RPMI8226 (cell line): ENCODE measurements at places on chromosomes 3 and 15.

GRCh38 chr15:48040166-48040817 lies 80.5 kb upstream of the SLC24A5 start:
- DNase-seq = peak; percentile 89

- DNase-seq = peak; percentile 42
Observed at GRCh38 chr15:91104111-91104510, 4.1 kb downstream of the SV2B start.

GRCh38 chr3:32414522-32415202 lies 23.0 kb downstream of the CMTM7 start:
- no peak for DNase-seq

GRCh38 chr15:80152896-80153876 lies at the start of gene FAH:
Gene FAH (plus strand): TSS chr15:80152999. CDS start chr15:80153055, 56 bp downstream.
- DNase-seq = peak; percentile 78

- DNase-seq = no peak
Observed at GRCh38 chr15:66142285-66142684, 111.3 kb downstream of the MEGF11 start.

GRCh38 chr3:128814060-128814459 lies 65.4 kb upstream of the ACAD9 start:
- DNase-seq = no peak

DNA sequence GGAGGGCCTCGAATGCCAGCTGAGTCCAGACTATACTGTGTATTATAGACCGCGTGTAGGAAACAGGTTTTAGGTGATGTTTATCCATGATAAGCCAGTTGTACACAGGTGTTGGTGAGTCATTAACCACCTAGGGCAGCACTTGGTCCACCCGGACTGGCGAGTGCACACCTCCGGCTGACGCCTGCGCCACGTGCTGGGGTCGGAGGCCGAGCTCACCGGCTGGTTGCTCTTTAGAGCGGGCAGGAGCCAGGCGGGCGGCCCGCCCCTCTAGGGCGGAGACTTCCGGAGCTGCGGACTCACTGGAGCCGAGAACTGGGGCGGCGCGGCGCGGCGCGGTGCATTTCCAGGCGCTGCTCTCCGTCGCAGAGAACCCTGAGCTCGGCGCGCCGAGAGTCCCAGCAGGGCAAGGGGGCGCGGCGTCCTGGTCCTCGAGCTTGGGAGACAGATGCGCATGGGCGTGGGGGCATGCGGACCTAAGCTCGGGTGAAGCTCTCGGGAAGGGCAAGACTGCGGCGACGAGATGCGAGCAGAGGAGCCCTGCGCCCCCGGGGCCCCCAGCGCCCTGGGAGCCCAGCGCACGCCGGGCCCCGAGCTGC lies at the start of gene ESYT3:
ESYT3 (plus strand) TSS at position 341 of the 599 bp plus-strand sequence; CDS start at position 524, 183 bp downstream.
- DNase-seq = peak; percentile 53

DNA sequence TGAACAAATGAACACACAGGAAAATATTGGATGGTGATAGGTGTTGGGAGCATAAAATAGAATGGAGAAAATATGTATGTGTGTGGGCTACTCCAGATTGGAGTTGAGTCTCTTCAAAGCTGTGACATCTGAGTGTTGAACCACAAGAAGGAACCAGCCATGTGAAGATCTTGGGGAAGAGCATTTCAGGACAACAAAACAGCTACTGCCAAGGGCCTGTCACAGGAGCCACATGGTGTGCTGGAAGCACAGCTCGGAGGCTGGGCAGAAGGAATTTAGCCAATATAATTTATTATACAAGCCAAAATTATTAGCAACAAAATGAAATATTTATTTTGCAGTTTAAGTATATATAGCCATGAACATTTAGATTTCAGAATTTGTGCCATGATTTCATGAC lies 108.3 kb upstream of the FGF7 start:
- no peak for DNase-seq

DNA sequence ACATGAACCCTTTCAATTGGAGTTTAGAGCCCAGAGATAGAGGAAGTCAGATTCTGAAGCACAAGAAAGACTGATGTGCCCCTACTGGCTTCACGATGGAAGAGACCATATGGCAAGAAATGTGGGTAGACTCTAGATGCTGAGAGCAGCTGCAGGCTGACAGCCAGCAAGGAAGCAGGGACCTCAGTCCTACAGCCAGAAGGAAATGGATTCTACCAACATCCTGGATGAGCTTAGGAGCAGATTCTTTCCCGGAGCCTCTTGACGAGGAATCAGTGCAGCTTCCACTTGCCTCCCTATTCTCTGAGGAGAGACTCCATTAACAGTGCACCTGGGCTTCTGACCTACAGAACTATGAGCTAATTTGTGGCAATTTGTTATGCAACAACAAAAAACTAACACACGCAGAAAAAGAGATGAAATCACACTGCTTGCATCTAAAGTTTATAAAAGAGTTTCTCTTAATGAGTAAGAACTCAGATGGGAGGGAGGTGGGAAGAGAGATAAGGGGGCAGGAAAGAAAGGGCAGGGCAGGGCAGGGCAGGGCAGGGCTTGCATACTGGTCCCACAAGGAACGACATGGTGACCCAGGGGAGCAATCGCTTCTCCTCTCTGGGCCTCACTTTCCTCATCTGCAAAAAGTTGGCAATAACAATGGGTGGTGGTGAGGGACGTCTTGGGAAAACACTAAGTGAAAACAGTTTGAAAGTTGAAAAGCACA lies 440.9 kb downstream of the FOXP1 start:
- DNase-seq = no peak

GRCh38 chr3:153003441-153003840 lies 158.6 kb upstream of the RAP2B start:
- no peak for DNase-seq

DNA sequence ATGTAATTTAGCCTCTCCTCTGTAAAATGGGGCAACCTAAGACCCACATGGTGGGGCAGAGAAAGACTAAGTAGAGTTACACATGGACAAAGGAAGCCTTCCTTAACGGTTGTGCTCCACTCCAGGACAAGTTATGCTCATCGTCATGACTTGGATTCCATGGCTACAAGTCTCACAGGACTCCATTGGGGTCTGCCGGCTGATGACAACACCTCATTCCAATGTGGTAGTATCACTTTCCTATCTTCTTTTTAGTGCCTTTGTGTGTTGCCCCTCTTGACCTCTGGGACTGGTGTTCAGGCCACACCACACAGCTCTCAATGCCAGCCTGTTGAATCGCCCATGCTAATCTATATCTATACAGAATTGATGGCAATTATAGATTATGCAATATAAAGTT lies 181.3 kb upstream of the WNT5A start:
- DNase-seq = no peak

- DNase-seq = peak; percentile 6
Observed at GRCh38 chr15:32834156-32834555, 116.4 kb downstream of the GREM1 start.

DNA sequence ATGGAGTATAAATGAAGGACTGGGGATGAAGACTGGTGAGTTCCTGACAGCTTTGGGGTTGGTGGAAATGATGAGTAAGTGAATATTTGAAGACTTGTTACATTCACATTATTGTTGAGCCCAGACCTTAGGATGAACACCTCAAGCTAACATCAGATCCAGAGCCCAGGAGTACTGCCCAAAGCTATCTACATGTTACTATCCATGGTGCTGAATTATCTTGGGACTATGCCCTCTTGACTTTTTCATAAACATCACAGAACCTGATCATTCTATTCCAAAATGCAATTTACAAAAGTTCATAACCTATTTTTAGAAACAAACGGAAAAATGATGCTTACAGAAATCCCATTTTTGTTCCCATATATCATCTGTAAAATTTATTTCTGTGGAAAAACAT lies 613.3 kb downstream of the TUSC7 start:
- DNase-seq = peak; percentile 25

- DNase-seq = no peak
Observed at GRCh38 chr3:193842832-193843473, 249.9 kb downstream of the OPA1 start.

- DNase-seq = peak; percentile 47
Observed at GRCh38 chr3:194330579-194330978, 20.5 kb downstream of the CPN2 start.

- no peak for DNase-seq
Observed at GRCh38 chr3:178450476-178450875, 85.8 kb upstream of the KCNMB2 start.
